CD4-positive, CD25-positive, alpha-beta regulatory T cell (primary cell): ENCODE measurements at places on chromosomes 1 and 21.

GRCh38 chr1:212698467-212699103 is 1.1 kb downstream of the BATF3 start:
- no peak for DNase-seq

DNA sequence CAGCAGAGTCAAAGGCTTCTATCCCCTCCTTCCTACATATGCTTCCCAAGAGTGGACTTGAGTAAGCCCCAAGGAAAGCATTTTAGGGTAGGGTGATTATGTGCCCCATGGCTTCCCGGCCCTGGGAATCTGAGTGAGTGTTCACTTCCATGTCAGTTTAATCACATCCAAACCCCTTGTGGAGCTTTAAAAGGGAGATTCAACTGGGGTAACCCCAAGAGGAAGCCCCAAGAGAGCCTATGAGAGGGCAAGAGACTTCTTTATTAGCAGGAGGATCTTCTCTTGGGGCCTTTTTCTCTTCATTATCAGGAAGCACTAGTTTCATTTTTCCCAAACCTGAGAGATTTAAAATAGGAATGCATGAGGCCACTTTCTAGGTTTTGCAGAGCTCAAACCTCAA is 97.0 kb upstream of the IRF2BP2 start:
- DNase-seq: no peak

DNA sequence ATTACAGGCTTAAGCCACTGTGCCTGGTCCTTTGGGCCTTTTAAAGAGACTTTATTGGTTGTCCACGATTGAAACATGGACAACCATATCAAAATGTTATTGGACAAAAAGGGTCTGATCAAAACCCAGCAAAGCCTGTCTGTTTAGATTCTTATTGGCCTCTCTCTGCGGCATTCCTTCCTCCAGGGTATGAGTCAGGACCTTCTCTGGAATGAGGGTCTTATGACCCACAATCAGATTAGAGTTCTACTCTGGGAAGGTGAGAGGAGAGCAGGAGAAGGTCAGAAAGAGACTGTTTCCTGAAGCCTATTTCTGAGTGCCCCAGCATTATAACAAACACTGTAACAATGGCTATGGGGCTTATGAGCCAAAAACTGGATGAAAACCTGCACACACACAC is 7.9 kb downstream of the LURAP1 start:
- no peak for DNase-seq

DNA sequence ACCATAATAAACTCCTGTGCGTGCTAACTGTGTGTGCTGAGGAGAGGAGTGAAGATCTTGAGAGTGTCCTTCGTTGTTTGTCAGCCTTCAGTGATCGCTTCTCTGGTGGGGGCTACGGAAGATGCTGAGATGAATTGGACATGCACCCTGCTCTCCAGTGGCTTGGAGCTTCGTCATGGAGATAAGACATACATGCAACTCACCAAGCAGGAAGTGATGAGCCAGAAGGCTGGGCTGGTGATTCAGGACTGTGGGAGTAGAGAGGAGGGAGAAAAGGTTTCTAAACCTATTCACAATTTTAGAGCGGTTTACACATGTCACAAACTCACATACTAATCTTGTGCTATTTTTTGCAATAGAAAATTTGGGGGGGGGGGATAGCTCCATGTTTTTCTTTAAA is 128.9 kb upstream of the ADAR start:
- no peak for DNase-seq

DNA sequence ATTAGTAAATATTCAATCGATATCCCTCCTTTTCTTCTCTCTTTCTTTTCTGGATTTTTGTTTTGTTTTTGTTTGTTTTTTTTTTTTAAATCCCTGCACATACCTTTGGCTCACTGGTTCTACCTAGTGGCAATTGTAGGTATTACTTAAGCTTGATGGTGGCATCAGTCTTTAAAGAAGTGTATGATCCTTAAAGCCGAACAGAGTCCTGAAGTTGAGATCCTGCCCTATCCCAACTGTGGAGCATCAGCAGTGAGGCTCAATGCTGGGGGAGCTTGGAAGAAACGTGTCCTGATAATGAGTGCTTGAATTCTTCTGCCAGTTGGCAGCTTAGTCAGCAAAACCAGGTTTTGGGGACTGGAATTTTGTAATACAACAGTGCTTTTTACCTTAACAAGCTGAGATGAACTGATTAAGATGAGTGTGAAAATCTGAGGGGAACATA is 60.8 kb downstream of the FASLG start:
- peak; percentile 53 for DNase-seq

DNA sequence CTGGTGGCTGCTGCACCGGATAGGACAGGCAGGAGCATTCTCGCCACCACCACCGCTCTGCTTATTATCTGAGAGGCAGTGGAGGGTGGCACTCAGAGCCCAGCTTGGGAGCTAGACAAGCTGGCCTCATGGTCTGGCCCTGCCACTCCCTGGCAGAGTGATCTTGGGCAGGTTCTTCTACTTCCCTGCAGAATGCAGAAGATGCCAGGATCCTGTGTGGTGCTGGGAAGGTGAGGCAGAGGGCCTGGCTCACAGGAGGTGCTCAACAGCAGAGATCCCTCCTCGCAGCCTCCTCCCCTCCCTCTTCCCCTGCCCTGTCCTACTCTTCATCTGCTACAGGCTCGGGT is 60.4 kb downstream of the ARHGEF10L start:
- no peak for DNase-seq

- DNase-seq: no peak
Measured at GRCh38 chr1:227788271-227789083, 27.0 kb upstream of the PRSS38 start.
